ENCODE measurements at places on chromosomes 2 and 18.
A peak's percentile ranks its signal among the peaks of the same experiment; 100 is the strongest.

DNA sequence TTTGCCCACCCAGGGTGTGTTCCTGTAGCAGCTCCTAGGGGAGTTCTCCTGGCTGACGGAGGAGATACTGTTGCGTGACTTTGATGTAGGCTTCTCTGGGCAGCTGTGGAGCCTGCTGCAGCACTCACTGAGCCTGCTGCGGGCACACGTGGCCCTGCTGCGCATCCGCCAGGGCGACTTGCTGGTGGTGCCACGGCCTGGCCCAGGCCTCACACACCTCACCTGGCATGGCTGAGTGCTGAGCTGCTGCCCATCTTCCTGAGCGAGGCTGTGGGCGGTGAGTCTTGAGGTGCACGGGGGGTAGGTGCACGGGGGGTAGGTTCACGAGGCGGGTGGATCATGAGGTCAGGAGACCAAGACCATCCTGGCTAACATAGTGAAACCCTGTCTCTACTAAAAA, 191.7 kb downstream of the ANKRD36C start:
- H3K27me3 ChIP-seq = no peaks in the 10 kb centered on the region
- no peaks in the 10 kb centered on the region for H3K4me1 ChIP-seq
- H3K27ac ChIP-seq = no peak overlapping the region
- peak; percentile 37 for DNase-seq
- no peak overlapping the region for H3K4me3 ChIP-seq

DNA sequence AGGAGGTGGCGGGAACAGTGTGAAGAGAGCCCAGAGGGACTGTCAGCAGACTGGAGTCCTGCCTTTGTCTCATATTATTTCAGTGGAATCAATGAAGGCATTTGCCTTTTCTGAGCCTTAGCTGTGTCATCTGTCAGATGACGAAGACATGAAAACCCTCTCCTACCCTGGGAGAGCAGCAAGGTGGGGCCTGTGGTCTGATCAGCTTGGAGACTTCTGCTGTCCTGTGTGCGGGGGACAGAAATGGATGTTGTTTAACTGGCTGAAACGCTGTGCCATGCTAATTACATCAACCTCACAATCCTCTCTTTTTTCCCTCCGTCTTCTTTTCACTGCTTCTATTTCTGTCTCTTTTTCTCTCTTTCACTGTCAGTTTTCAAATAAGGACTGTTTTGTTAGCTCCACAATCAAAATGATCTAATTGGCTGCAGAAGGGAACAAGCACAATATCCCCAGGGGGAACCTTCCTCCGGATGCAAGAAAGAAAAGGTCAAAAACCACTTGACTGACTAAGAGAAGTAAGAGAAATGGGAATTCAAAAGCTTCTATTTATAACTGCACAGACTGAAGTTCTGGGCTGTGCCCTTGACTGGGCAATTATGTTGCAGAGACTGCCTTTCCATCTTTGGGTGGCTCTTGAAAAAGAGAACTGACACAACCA, 340.1 kb downstream of the CLIP4 start:
- DNase-seq = no peak
- no peaks in the 10 kb centered on the region for H3K36me3 ChIP-seq
- H3K27me3 ChIP-seq = no peaks in the 10 kb centered on the region
- no peak overlapping the region for H3K27ac ChIP-seq
- H3K4me1 ChIP-seq = no peaks in the 10 kb centered on the region

- H3K4me1 ChIP-seq = no peaks in the 10 kb centered on the region
- no peak overlapping the region for H3K27ac ChIP-seq
- DNase-seq = no peak
- no peaks in the 10 kb centered on the region for H3K36me3 ChIP-seq
- no peak overlapping the region for H3K4me3 ChIP-seq
- no peaks in the 10 kb centered on the region for H3K27me3 ChIP-seq
Observed at GRCh38 chr2:10933700-10934225, 22.0 kb downstream of the KCNF1 start.

- no peaks in the 10 kb centered on the region for H3K4me1 ChIP-seq
- no peak overlapping the region for H3K27ac ChIP-seq
- H3K36me3 ChIP-seq = no peaks in the 10 kb centered on the region
- no peaks in the 10 kb centered on the region for H3K27me3 ChIP-seq
- DNase-seq = no peak
- no peak overlapping the region for H3K4me3 ChIP-seq
Observed at GRCh38 chr2:157900203-157900602, 24.1 kb upstream of the ACVR1 start.

- no peaks in the 10 kb centered on the region for H3K36me3 ChIP-seq
- no peaks in the 10 kb centered on the region for H3K27me3 ChIP-seq
- no peak overlapping the region for H3K4me3 ChIP-seq
- H3K27ac ChIP-seq = no peak overlapping the region
- no peaks in the 10 kb centered on the region for H3K4me1 ChIP-seq
- DNase-seq = no peak
Observed at GRCh38 chr18:24585996-24586566, 125.6 kb downstream of the HRH4 start.

DNA sequence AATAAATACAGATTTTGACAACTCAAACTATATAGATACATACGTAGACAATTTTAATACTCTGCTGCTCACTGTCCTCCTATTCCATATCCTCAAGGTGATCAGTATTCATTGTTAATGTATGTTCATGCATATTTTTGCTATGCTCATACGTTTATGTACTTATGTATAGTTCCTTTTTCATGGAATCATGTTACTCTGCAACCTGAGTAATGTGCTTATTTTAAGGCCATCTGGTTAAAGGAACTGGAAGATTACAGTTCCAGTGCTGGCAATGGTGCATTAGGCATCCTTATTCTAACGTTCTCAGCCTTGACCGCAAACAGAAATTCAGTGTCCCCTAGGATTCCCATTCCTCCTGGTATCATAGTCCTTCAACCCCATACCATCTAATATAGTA, 385.0 kb upstream of the TNP1 start:
- H3K4me1 ChIP-seq = no peaks in the 10 kb centered on the region
- no peak overlapping the region for H3K4me3 ChIP-seq
- DNase-seq = no peak
- no peaks in the 10 kb centered on the region for H3K36me3 ChIP-seq

DNA sequence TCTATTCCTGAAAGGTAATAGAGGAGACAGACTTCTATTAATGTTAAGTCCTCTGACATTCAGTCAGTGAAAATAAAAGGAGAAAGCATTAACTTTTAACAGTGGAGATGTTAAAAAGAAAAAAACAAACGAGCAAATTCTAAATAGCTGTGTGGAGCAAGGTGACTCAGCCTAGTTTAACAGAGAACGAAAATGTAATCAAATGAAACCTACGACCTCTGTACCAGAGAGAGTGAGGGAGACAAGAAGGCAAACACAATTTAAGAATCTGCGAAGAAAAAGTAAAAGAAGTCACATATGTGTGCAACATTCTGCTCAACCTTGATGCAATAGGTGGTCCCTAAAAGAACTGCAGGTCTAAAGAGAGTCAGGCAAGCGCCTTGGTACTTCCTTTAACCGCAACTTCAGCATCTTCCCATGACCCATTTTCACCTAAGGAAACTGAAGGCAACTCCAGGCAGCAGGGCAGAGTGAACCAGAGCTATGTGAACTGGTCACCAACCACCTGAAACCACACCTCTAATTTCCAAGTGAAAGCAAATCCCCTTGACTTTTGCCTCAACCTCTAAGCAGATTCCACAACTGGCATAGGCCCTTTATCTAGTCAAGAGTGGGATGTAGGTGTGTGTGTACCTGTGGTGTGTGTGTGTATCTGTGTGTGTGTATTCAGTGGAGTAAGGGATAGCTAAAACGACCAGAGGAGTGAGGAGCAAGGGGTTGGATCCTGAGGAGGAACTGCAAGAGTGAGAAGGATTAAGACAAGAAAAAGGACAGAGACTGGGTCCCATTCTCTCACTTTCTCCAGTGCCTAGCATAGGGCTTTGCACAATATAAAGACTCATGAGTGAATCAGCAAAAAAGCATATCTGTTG, 43.0 kb downstream of the FIGN start:
- H3K4me3 ChIP-seq = no peak overlapping the region
- no peak for DNase-seq
- no peaks in the 10 kb centered on the region for H3K27me3 ChIP-seq
- peak overlapping the region; percentile 19 for H3K27ac ChIP-seq
- H3K36me3 ChIP-seq = no peaks in the 10 kb centered on the region

- no peak overlapping the region for H3K4me3 ChIP-seq
- H3K27me3 ChIP-seq = no peaks in the 10 kb centered on the region
Observed at GRCh38 chr18:3616142-3616541, 166.2 kb downstream of the TGIF1 start.

GRCh38 chr2:207473931-207474235, 55.9 kb upstream of the CREB1 start:
- no peaks in the 10 kb centered on the region for H3K4me1 ChIP-seq
- H3K36me3 ChIP-seq = no peaks in the 10 kb centered on the region
- H3K27me3 ChIP-seq = no peaks in the 10 kb centered on the region
- no peak overlapping the region for H3K4me3 ChIP-seq
- DNase-seq = no peak

DNA sequence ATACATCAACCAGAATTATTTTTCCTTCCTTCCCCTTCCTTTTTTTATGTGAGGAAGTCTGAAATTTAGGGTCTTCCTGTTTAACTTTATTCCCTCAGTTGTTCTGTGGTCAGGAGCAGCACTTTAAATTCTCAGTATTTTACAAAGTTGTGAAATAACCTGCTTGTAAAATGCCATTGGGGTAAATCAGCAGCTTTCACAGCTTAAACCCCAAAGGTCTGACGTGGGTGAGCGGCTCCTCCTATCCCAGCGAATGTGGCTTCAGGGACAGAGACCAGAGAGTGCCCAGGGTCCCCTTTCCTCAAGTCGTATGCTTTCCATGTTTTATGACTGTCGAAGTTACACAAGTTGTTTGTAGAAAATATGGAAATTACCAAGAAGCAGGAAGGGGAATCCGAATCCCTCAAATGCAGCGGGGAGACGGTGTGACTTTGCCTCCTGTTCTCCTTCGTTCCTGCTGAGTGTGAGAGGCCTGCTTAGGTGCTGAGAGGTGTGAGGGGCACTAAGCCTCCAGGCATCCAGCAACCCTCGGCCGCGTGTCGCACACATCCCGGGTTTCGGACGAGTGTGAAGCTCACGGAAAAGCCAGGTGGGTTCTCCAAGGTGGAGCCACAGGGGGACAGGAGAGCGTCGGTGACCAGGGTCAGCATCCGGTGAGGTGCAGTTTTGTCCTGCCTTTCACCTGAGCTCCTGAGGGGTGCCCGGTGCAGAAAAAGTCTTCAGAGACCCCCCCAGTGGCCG, 10.8 kb upstream of the KCNG2 start:
- DNase-seq = no peak
- H3K4me1 ChIP-seq = peaks cover 7% of the 10 kb centered on the region
- no peaks in the 10 kb centered on the region for H3K27me3 ChIP-seq
- H3K4me3 ChIP-seq = no peak overlapping the region
- no peaks in the 10 kb centered on the region for H3K36me3 ChIP-seq

- no peaks in the 10 kb centered on the region for H3K4me1 ChIP-seq
- H3K27me3 ChIP-seq = no peaks in the 10 kb centered on the region
- H3K4me3 ChIP-seq = no peak overlapping the region
- no peak overlapping the region for H3K27ac ChIP-seq
- no peak for DNase-seq
- peaks cover 4% of the 10 kb centered on the region for H3K36me3 ChIP-seq
Observed at GRCh38 chr2:207975921-207976320, 49.4 kb downstream of the PLEKHM3 start.

GRCh38 chr18:79657342-79657996, 22.1 kb upstream of the CTDP1 start:
- H3K4me3 ChIP-seq = no peak overlapping the region
- no peaks in the 10 kb centered on the region for H3K27me3 ChIP-seq

DNA sequence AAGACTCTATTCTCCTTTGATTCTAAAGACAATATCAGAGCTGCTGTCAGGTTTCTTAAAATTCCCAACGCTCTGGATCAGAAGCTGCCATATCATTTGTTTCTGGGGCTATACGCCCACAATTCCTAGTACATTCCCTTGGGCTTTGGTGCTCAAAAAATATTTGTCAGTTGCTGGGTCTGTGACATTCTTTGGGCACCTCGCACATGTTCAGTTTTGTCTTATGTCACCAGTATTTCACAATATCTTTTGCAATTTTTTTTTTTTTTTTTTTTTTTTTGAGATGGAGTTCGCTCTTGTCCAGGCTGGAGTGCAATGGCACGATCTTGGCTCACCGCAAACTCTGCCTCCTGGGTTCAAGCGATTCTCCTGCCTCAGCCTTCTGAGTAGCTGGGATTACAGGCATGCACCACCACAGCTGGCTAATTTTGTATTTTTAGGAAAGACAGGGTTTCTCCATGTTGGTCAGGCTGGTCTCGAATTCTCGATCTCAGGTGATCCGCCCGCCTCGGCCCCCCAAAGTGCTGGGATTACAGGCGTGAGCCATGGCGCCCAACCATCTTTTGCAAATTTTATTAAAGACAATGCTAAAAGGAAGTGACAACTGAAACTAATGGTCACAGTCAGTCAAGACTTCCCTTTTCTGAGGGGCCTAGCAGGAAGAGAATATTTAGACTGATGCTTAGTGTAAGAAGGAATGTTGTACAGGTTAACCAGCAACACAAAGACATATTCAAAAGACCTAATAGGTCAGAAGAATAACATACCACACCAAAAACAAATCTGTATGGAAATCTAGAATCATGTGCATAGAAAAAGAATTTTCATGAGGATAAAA, 6.8 kb downstream of the ZNF397 start:
- DNase-seq = no peak
- no peaks in the 10 kb centered on the region for H3K27me3 ChIP-seq
- peaks cover 33% of the 10 kb centered on the region for H3K36me3 ChIP-seq
- no peaks in the 10 kb centered on the region for H3K4me1 ChIP-seq
- H3K4me3 ChIP-seq = no peak overlapping the region

All from right lobe of liver (tissue), 6 donors.